LoVo (cell line): ENCODE measurements at places on chromosomes 11 and 22.

DNA sequence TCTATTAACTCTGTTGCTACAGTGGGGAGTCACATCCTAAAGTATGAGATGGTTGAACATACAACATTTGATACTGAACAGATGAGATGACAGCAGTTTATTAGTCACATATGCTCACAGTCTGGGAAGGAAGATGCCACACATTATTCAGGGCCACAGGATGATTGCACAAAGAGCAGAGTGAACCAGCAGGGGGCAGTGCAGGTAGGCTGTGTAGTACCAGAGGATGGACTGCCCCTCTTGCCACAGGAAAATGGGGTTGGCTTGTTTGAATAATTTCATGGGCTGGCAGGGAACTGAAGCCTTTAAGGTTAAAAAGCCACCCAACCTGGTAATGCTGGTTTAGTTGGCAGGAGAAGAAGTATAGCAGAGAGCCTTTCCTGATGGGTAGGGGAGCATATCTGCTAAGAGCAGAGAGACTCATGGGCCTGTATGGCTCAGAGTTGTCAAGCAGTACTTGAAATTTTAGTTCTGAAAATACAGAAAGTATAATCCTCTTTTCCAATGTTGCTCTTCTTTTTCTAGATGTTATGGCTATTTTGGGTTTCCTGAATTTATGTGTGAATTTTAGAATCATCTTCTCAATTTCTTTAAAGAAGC lies 180.4 kb upstream of the B3GAT1 start:
- DNase-seq: peak; percentile 2

DNA sequence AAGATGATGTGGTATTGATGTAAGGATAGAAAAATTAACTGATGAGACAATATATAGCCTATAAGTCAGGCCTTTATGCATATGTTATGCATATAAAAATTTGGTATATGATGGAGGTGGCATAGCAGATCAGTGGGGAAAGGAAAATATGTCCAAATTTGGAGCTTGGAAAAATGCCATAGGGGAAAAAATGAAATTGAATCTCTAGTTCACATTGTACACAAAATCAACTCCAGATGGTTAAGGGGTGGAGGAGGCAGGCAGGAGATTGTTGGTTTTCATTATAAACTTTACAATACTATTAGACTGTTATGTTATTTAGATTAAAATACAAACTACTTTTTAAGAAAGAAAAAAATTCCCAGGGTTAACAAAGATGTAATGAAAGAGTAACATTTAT lies 15.1 kb upstream of the CD3E start:
- DNase-seq: no peak

- no peak for DNase-seq
These were observed 45.3 kb upstream of the CD5 start for GRCh38 chr11:61056981-61057380.

- DNase-seq: no peak
These were observed 42.0 kb upstream of the TENM4 start for GRCh38 chr11:79482800-79483199.

GRCh38 chr11:66069715-66070603 lies at the start of gene PACS1:
PACS1 (plus strand) TSS chr11:66070272; CDS start chr11:66070487, 215 bp downstream.
- peak; percentile 59 for DNase-seq

- DNase-seq: no peak
These were observed 6.6 kb downstream of the EP300 start for GRCh38 chr22:41099036-41099435.

DNA sequence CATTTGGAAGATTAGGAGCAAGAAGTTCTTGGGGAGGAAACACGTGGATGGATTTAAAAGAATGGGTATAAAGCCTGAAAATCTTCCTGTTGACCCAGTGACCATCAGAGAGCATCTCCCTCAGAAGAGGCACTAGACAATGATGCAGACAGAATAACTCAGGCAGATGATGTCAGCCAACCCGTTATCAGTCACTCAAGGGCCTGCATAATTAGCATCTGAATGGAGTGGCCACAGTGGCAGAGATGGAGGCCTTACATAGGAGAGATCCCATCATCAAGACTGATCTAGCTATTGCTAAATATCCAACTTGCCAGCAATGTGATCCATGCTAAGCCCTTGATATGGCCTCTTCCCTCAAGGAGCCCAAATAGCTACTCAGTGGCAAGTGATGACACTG lies 70.7 kb upstream of the CD82 start:
- DNase-seq: no peak

GRCh38 chr22:33018232-33018864 lies 39.8 kb downstream of the SYN3 start:
- DNase-seq: peak; percentile 48

- peak; percentile 63 for DNase-seq
These were observed 1.3 kb downstream of the PLEKHA7 start for GRCh38 chr11:17012712-17013547.

DNA sequence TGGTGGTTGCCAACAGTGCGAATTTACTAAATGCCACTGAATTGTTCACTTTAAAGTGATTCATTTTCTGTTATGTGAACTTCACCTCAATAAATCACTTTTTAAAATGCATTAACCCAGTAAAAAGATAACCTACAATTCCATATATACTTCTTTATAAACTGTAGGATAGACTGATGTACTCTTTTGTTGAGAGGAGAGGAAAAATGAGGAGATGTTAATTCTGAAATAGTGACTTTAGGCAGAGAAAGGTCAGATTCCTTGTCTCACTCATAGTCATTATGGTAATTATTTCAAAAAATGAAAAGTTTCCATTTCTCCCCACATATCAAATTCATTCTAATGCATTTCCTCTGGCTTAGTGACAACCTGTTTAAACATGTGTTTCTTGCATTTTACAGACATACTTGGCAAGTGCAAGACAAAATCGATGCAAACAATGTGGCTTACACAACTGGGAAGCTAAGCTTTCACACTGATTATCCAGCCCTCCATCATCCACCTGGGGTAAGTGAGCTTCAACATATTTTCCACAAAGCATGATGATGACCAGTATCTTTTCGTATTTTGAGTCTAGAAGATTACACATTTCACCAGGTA lies 74.5 kb downstream of the BBOX1 start:
- no peak for DNase-seq

- DNase-seq: no peak
These were observed 8.6 kb upstream of the TPP1 start for GRCh38 chr11:6627762-6628241.

- no peak for DNase-seq
These were observed 22.6 kb upstream of the SORL1 start for GRCh38 chr11:121429556-121429955.

DNA sequence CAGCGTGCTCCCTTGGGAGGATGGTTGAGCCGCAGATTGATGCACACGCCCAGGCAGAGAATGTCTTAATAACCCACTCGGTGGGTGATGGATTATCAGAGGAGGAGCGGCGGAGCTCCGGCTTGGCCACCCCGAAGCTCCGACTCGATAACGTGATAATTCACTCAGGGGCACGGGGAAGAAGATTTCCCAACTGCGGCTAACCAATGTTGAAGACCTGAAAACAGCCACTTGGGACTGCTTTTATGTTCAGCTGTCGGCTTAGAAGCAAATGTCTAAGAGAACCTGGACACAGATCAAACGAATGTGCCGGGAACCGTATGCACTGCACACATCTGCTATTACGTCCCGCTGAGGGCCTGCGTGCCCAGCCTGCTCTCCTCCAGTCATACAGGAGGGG lies 206.8 kb upstream of the CADM1 start:
- no peak for DNase-seq

- no peak for DNase-seq
These were observed 15.7 kb downstream of the TSPAN32 start for GRCh38 chr11:2317354-2318050.

DNA sequence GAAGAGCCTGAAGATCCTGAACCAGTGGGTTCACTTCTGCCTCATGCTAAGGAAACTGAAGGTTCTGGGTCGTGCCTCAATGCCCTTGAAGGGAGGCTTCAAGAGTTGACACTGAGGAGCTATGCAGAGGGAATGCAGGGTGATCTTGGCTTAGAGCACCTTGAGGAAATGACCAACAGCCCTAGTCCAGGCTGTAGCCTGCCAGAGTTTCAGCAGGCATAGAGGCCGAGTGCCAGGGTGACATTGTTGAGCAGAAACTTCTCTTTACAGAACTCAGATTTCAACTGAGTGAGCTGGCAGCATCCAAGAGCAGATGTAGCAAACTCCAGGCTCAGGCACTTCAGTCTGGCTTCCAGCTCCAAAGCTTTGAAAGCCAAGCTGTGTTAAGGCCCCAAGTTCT lies 23.1 kb upstream of the CAPRIN1 start:
- peak; percentile 19 for DNase-seq

DNA sequence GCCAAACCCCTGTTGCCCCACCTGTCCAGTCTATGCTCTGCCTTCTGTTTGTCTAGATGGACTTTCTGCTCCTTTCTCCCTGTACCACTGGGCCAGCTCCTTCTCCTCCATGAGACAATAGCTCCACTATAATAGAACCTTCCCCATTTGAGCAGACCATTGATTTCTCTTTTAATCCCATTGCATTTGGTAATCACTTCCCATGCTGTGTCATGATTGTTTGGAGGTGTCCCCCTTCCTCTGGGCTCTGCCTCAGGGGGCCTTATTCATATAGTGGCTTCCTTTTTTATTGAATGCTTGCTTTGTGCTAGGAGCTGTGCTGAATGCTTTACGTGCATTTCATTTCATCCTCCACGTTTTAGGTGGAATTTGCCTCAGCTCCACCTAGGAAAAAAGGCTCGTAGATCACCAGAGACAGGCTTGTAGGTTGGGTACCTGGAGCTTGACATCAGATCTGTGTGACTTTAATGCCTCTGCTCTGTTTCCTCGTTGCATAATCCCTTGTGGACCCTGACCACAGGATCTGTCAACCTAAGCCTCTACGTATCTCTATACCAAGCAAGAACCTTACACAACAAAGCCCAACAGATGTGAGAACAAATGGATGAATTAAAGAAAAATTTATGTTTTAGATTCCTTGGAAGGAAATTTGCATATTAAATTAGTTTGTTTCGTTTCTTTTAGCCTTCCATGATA lies 106.2 kb upstream of the RASSF10 start:
- no peak for DNase-seq

DNA sequence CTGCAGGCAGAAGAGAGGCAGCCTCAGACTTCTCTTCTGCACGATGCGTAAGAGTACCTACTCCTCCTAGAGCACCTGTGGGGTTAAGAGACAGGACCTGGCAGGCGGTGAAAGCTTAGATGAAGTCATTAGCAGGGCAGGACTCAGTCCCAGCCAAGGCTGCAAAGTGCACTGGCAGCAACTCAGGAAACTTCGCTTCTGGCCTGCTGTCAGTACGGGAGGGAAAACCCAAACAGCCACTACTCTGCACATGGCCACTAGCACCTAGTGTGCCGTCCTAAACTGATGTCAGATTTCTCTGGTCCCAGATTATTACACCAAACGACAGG lies 8.8 kb upstream of the KLHL35 start:
- no peak for DNase-seq

DNA sequence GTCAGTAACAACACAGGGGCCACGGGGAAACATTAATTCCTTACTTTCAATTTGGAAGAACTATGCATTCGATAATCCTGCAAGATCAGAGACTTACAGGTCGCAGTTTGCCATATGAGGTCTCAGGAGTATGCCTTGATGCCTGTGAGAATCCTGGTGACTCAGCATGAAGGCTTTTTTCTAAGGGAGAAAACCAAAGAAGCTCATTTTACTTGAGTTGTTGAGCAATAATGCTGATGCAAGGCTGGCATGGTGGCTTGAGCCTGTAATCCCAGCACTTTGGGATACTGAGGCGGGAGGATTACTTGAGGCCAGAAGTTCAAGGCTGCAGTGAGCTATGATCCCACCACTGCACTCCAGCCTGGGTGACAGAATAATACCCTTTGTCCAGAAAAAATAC lies 26.6 kb downstream of the ATG16L2 start:
- no peak for DNase-seq

DNA sequence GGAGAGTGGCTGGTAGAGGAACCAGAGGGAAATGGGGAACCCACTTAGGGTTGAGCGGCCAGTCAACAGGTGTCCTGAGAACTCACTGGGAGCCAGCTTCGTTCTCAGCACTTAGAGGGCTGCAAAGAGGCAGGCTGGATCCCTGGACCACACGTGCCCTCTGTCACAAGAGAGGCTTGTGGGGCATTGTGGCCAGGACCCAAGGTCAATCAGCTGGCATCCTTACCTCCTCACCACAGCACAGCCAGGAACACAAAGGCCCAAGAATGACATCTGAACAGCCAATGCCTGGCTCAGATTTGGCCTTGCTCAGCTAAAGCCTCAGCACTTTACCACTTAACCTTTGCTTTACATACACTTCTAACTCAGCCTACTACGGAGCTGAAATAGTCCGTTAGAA lies 7.4 kb downstream of the MAPK8IP1 start:
- no peak for DNase-seq

- DNase-seq: no peak
These were observed 2.0 kb upstream of the CABP7 start for GRCh38 chr22:29717789-29718188.

DNA sequence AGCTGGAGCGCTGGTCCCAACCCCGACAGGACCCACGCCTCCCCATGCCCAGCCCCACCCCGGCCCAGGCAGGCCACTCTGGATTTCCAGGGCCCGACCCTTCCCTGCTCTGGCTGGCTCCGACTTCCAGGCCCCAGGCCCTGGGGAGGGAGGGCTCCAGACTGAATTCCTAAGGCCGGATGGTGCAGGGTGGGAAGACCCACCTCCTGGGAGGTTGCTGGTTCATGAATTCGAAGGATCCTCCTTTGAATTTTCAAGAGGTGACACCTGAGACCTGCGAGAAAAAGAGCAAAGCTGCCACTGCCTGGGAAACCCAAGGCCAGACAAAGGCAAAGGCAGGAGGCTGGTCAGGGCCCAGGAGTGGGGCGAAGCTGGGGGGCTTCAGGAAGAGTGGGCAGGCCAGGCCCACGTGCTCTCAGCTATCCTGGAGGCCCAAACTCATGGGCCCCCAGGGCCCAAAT lies 47.0 kb upstream of the LINC01488 start:
- no peak for DNase-seq

DNA sequence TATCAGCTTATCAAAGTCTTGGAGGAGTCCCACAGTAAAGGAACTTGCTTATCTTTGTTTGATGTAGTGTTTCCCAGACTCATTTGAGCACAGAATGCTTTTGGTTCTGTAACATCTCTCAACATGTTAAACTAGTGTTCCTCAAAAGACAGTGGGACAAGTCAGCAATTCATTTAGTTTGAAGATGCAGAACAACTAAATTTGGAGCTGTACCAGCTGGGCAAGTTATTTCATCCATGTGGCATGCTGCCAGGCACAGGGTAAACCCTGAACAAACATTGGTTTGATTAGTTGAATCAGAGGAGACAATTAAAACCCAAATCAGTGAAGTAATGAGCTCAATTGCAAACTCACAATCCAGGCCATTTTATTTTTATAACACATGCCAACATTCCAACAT lies 141.2 kb downstream of the CSNK2A3 start:
- no peak for DNase-seq

GRCh38 chr11:77081381-77081851 lies 14.6 kb downstream of the CAPN5 start:
- no peak for DNase-seq

DNA sequence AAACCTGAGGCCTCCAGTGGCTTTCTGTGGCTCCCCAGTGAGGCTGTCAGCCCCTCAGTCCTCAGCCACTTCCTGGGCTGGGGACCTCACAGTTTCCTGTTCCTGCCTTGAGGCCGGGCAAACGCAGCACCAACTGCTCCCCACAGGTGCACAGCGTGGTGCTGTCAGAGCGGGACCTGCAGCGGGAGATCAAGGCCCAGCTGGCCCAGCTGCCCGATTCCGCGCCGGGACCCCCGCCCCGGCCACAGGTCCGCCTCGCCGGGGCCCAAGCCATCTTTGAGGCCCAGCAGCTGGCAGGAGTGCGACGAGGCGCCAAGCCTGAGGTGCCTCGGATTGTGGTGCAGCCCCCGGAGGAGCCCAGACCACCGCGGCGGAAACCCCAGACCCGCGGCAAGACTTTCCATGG lies 5.4 kb downstream of the TBC1D10C start:
- DNase-seq: no peak

GRCh38 chr22:45418056-45418769 lies 4.7 kb downstream of the RIBC2 start:
- no peak for DNase-seq
